Upper lobe of left lung (tissue), 6 donors: ENCODE measurements at places on chromosomes 16 and 17. TPM values are rescaled to one million over a fixed set of nuclear protein-coding genes. Genes with fewer than 3 reads are reported as not detected.

DNA sequence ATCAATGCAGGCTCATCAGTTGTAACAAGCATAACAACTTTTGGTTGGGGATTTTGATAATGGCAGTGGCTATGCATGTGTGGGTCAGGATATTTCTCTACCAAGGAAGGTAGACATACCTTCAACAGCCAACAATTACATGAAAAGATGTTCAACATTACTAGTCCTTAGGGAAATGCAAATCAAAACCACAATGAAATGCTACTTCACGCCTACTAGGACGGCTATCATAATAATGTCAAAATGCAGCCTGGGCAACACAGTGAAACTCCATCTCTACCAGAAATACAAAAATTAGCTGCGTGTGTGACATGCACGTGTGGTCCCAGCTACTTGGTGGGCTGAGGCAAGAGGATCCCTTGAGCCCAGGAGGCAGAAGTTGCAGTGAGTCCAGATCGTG, 7.3 kb upstream of the SLC5A10 start:
- no peaks in the 10 kb centered on the region for H3K27me3 ChIP-seq
- H3K27ac ChIP-seq, result no peak overlapping the region
- H3K36me3 ChIP-seq, result no peaks in the 10 kb centered on the region
- no peaks in the 10 kb centered on the region for H3K4me1 ChIP-seq
- DNase-seq, result no peak
- no peak overlapping the region for H3K4me3 ChIP-seq

DNA sequence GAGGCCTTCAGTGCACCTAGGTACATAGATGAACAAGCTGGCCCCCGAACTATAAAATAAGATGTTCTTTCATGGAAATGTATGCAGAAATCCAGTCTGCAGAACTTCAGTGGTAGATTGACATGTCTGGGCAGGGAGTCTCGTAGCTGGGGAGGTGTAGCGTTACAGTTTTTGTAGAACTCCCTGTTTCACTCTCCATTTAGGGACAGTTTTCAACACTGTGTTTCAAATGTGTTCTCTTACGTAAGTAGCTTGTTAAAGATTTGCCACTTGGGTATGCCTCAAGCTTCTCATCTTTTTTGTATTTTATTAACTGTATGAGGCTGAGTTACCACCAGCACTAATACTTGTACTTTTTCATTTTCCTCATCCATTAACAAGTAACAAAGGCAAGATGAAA, 46.6 kb downstream of the PLD6 start:
- H3K4me3 ChIP-seq, result no peak overlapping the region
- H3K36me3 ChIP-seq, result peaks cover 21% of the 10 kb centered on the region
- H3K27ac ChIP-seq, result no peak overlapping the region
- H3K27me3 ChIP-seq, result no peaks in the 10 kb centered on the region

- H3K27me3 ChIP-seq, result no peaks in the 10 kb centered on the region
- no peaks in the 10 kb centered on the region for H3K36me3 ChIP-seq
- DNase-seq, result no peak
- H3K4me1 ChIP-seq, result no peaks in the 10 kb centered on the region
These were observed 83.8 kb upstream of the TOX3 start for GRCh38 chr16:52630711-52631110.

DNA sequence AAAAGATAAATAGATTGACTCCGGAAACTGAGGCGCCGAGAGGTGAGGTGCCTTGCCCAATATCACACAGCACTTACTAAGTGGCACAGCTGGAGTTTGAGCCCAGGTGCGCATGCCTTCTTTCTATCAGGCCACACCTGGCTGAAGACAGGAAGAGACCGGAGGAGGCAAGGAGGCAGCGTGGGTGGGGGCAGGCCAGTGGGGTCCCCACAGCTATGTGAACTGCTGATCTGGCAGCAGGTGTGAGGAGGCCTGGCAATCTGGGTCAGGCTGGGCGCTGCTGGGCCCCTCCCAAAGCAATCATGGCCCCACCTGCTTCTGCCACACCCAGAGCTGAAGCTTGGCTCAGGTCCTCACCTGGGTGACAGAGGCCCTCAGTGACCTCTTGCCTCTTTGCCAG, 1.9 kb upstream of the GDPD3 start:
- no peak overlapping the region for H3K27ac ChIP-seq
- no peaks in the 10 kb centered on the region for H3K27me3 ChIP-seq
- peaks cover 97% of the 10 kb centered on the region for H3K36me3 ChIP-seq
- H3K4me3 ChIP-seq, result no peak overlapping the region
- peaks cover 17% of the 10 kb centered on the region for H3K4me1 ChIP-seq
- DNase-seq, result no peak

DNA sequence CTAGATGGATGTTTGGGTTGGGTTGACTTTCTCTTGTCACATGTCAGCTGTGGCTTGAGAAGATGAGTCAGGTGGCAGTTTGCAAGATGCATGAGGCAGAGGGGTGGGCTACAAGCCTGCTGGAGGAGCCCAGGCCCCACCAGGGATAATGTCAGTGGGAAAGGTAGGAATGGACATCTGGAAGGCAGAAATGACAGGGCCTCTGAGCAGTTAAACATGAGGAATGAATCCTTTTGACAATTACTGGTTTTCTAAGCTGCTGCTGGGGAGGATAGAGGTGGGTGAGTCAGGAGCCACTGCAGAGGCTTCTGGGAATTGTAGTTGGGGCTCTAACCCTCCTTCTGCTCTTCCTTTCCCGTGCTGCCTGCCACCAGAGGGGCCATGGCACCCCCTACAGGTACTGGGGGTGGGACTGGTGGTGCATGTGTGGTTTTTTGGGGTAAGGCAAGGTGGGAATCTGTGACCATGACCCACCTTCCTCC, 15.7 kb downstream of the SLC52A1 start:
- no peaks in the 10 kb centered on the region for H3K27me3 ChIP-seq
- H3K27ac ChIP-seq, result no peak overlapping the region
- peaks cover 36% of the 10 kb centered on the region for H3K36me3 ChIP-seq
- no peaks in the 10 kb centered on the region for H3K4me1 ChIP-seq
- no peak overlapping the region for H3K4me3 ChIP-seq

- no peak for DNase-seq
- peaks cover 23% of the 10 kb centered on the region for H3K4me1 ChIP-seq
- no peaks in the 10 kb centered on the region for H3K27me3 ChIP-seq
- no peaks in the 10 kb centered on the region for H3K36me3 ChIP-seq
These were observed 193.4 kb upstream of the GSE1 start for GRCh38 chr16:85419503-85420408.

GRCh38 chr17:21212826-21213637, 929 bp downstream of the TMEM11 start:
- H3K27ac ChIP-seq, result peak overlapping the region; percentile 97
- no peaks in the 10 kb centered on the region for H3K27me3 ChIP-seq
- peaks cover 48% of the 10 kb centered on the region for H3K4me1 ChIP-seq
- no peak for DNase-seq
- peak overlapping the region; percentile 85 for H3K4me3 ChIP-seq

GRCh38 chr17:75272848-75273184, 1.8 kb upstream of the MIF4GD start:
- H3K4me3 ChIP-seq, result no peak overlapping the region
- no peak for DNase-seq
- H3K27me3 ChIP-seq, result no peaks in the 10 kb centered on the region
- no peaks in the 10 kb centered on the region for H3K36me3 ChIP-seq

GRCh38 chr17:64230791-64231408, 32.2 kb downstream of the TEX2 start:
- no peaks in the 10 kb centered on the region for H3K36me3 ChIP-seq
- DNase-seq, result peak; percentile 35
- peak overlapping the region; percentile 77 for H3K27ac ChIP-seq
- no peak overlapping the region for H3K4me3 ChIP-seq
- H3K27me3 ChIP-seq, result no peaks in the 10 kb centered on the region
- peaks cover 13% of the 10 kb centered on the region for H3K4me1 ChIP-seq

DNA sequence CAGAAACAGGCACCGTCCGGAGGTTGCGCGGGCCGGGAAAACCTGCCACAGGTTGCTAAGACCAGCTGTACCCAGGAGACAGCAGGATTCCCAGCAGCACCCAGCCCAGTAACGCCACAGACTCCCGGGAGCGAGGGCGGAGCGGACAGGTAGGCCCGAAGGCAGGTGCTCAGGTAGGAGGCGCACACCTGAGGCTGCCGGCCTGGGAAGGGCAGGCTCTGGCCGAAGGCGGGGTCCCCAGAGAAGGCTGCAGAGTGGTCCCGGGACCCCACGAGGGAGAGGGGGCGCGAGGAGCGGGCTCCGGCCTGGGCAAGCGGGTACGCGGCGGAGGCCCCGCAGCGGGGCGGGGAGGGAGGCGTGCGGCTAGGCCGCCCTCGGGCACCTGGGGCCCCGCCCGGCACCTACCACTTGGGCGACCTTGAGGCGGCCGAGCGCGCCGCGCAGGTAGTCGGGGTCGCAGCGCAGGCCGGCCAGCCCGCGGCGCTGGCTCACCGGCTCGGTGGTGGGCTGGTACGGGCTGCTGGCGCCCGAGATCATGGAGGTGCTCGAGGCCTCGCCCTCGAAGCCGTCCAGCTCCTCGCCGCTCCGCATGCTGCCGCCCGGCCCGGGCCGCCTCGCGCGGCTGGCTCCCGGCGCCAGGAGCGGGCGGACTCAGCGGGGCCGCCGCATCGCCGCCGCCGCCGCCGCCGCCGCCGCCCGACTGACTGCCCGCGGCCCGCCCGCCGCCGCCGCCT, 441 bp downstream of the CMTM4 start:
- DNase-seq, result peak; percentile 92
- H3K27ac ChIP-seq, result peak overlapping the region; percentile 91
- no peaks in the 10 kb centered on the region for H3K36me3 ChIP-seq

- H3K36me3 ChIP-seq, result peaks cover 3% of the 10 kb centered on the region
- H3K4me1 ChIP-seq, result peaks cover 18% of the 10 kb centered on the region
- DNase-seq, result no peak
- H3K27me3 ChIP-seq, result no peaks in the 10 kb centered on the region
- peak overlapping the region; percentile 87 for H3K27ac ChIP-seq
These were observed 83.1 kb downstream of the TNRC6C start for GRCh38 chr17:78041386-78042179.

DNA sequence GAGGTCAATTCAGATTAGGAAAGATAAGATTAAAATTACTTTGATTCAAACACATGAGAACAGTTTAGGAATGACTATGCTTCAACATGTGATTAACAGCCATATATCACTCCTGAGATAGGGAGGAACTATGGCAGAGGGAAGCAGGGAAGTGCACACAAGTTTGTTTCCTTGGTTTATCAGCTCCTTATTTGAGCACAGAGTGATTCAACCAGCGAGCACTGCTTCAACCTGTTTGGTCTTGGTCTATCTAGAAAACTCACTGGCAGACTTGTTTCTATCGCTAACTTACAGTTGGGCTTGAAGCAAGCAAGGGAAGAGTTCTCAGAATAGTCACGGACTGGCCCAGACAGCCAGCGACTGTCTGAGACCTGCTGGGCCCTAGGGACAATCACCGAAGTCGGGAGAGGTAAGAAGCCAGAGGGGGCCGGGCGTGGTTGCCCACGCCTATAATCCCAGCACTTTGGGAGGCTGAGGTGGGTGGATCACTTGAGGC, 23.5 kb downstream of the TUBG1 start:
- H3K27me3 ChIP-seq, result no peaks in the 10 kb centered on the region
- no peak overlapping the region for H3K27ac ChIP-seq
- no peak for DNase-seq
- H3K36me3 ChIP-seq, result no peaks in the 10 kb centered on the region

- no peaks in the 10 kb centered on the region for H3K36me3 ChIP-seq
- no peaks in the 10 kb centered on the region for H3K27me3 ChIP-seq
- no peak for DNase-seq
- H3K4me1 ChIP-seq, result no peaks in the 10 kb centered on the region
- no peak overlapping the region for H3K4me3 ChIP-seq
These were observed 59.6 kb downstream of the HS3ST4 start for GRCh38 chr16:25751230-25751835.

DNA sequence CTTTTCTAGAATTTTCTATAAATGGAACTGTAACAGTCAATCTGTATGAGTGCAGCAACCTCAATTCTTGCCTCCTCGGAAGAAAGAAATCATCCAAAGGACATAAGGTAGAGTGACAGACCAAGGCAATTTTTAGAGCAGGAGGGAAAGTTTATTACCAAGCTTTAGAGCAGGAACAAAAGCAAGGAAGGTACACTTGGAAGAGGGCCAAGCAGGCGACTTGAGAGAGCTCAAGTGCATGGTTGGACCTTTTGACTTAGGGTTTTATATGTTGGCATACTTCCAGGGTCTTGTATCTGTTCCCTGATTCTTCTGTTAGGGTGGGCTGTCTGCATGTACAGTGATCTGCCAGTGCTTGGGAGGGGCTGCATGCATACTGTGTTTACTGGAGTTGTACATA, 50.3 kb downstream of the SCNN1G start:
- no peak overlapping the region for H3K4me3 ChIP-seq
- no peaks in the 10 kb centered on the region for H3K27me3 ChIP-seq
- H3K36me3 ChIP-seq, result no peaks in the 10 kb centered on the region
- H3K4me1 ChIP-seq, result no peaks in the 10 kb centered on the region
- no peak overlapping the region for H3K27ac ChIP-seq

GRCh38 chr17:83190004-83190385, 110.6 kb downstream of the METRNL start:
- no peak overlapping the region for H3K4me3 ChIP-seq
- H3K4me1 ChIP-seq, result peaks cover 21% of the 10 kb centered on the region
- peak overlapping the region; percentile 50 for H3K27ac ChIP-seq
- H3K36me3 ChIP-seq, result no peaks in the 10 kb centered on the region
- no peak for DNase-seq
- no peaks in the 10 kb centered on the region for H3K27me3 ChIP-seq

- no peak for DNase-seq
- H3K27ac ChIP-seq, result no peak overlapping the region
- no peaks in the 10 kb centered on the region for H3K27me3 ChIP-seq
- H3K4me1 ChIP-seq, result no peaks in the 10 kb centered on the region
- H3K36me3 ChIP-seq, result no peaks in the 10 kb centered on the region
- H3K4me3 ChIP-seq, result no peak overlapping the region
These were observed 115.1 kb downstream of the PRKCB start for GRCh38 chr16:23950898-23951297.

- peak overlapping the region; percentile 94 for H3K27ac ChIP-seq
- peaks cover 80% of the 10 kb centered on the region for H3K4me1 ChIP-seq
- H3K4me3 ChIP-seq, result peak overlapping the region; percentile 74
- H3K36me3 ChIP-seq, result peaks cover 11% of the 10 kb centered on the region
These were observed 775 bp upstream of the PAGR1 start for GRCh38 chr16:29815032-29815721.

GRCh38 chr17:75144816-75145512, 9.3 kb downstream of the JPT1 start:
- DNase-seq, result no peak
- H3K36me3 ChIP-seq, result peaks cover 38% of the 10 kb centered on the region
- H3K27me3 ChIP-seq, result no peaks in the 10 kb centered on the region
- H3K27ac ChIP-seq, result peak overlapping the region; percentile 30

- H3K27ac ChIP-seq, result no peak overlapping the region
- no peaks in the 10 kb centered on the region for H3K4me1 ChIP-seq
- H3K4me3 ChIP-seq, result no peak overlapping the region
- no peaks in the 10 kb centered on the region for H3K36me3 ChIP-seq
- no peak for DNase-seq
- H3K27me3 ChIP-seq, result no peaks in the 10 kb centered on the region
These were observed 29.9 kb downstream of the ABCA6 start for GRCh38 chr17:69111794-69112193.

Gene TMEM238L
- total RNA-seq, result not detected

Gene IL17C
- not detected for total RNA-seq

Gene FBXO47
- total RNA-seq, result not detected

Gene SLC7A5
- 9.4 TPM for total RNA-seq

Gene RABEP2
- 26.0 TPM for total RNA-seq

Gene ORMDL3
- total RNA-seq, result 88.0 TPM

Gene KRT34
- total RNA-seq, result not detected

Gene PIK3R5
- total RNA-seq, result 42.7 TPM

Gene GABARAP
- 603 TPM for total RNA-seq

Gene SLC9A5
- total RNA-seq, result 3.1 TPM
